ENCODE measurements at places on chromosomes 3 and 15.
A peak's percentile ranks its signal among the peaks of the same experiment; 100 is the strongest.

DNA sequence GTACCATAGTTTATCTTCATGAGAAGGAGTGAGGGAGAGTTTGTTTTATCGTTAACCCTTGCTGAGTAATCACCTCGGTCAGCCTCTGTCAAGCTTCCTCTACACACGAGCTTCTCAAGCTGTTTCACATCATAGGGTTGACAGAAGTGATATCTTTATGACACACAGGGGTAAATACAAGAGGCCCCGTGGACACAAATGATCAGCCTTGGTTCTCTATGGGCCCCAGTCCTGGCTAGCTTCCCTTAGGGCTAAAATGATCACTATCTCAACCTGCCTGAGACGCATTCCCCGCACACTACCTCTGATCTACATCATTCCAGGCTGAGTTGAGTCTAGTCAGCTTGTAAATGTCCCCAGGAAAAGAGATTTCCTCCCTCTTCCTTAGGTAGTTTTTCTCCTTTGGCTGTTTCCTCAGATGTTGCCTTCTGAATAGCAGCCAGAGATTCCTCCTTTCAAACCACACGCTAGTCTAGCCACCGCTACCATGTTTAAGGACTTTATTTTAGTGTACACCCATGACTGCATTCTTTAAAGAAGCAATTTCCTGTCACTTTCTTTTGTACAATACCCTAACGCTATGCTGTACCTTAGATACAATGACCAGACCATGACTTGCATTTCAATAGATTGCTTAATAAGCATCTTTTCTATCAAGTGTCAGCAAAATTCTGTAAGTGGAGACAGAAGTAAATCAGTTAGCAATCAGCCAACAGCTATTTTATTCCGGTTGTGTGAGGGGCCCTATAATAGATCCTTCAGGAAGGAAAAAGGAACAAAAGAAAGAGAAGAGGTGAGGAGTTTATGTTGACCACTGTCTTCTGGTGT, 35.1 kb upstream of the PPARG start:
- no peak for DNase-seq

DNA sequence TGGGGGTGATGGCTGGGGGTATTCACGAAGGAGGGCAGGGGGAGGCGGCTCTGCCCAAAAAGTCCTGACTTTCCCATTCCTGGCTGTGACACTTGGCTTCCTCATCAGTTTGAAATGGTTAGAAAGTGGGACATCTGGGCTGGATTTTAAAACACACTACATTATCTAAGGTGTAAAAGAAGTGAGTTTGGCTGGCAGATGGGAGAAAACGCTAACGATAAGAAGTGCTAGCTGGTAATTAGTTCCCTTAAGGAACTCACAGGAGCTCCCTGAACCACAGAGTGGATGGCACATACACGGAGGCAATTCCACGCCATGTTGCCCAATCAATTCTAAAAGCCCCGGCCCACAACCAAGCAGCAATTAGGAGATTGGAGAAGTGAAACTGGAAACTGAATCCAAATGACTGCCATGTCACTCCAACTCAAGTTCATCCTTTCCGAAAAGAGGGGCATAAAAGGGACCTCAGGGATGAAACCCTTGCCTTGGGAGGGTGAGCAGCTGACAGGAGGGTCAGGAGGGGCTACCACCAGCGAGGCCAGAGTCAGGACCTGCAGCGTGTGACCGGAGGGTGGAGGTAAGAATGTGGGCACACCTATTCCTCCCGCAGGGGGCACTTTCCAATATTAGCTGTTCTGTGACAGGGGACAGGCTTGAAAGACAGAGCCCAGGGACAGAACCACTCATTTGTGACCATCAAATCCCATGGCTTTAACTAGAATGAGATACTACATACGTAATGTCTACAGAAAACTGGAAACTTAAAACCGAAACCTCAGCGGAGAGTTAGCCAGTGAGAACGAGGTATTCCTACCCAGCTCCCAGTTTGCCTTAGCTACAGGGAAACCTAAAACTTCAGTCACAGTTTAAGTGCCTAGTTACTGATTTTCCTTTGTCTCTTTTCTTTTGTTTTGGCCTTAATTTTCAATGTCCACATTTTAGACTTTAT, 95.3 kb upstream of the OXTR start:
- DNase-seq: no peak

GRCh38 chr3:180911876-180912303, 580 bp upstream of the FXR1 start:
- no peak for DNase-seq

DNA sequence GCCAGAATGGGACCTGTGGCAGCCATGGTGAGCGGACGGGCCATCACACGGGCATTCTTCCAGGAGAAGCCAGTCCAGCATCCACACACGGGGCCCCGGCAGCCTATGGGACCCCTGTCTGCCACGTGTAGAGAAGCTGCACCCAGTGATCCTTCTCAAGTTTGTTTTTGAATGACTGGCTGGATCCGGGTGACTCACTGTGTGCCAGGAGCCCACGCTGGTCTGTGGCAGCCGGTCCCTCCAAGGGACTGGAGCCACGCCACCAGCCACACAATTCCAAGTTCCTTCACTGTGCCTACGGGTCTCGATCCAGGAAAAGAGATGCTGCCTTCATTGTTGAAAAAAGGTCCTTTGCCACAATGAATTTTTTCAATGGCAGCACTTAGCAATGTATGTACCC, 58.1 kb downstream of the ATP10A start:
- DNase-seq: no peak

GRCh38 chr15:74482661-74483060, 21.7 kb upstream of the UBL7 start:
- DNase-seq: no peak

- no peak for DNase-seq
These were observed 12.8 kb downstream of the LACTB start for GRCh38 chr15:63134245-63134985.

DNA sequence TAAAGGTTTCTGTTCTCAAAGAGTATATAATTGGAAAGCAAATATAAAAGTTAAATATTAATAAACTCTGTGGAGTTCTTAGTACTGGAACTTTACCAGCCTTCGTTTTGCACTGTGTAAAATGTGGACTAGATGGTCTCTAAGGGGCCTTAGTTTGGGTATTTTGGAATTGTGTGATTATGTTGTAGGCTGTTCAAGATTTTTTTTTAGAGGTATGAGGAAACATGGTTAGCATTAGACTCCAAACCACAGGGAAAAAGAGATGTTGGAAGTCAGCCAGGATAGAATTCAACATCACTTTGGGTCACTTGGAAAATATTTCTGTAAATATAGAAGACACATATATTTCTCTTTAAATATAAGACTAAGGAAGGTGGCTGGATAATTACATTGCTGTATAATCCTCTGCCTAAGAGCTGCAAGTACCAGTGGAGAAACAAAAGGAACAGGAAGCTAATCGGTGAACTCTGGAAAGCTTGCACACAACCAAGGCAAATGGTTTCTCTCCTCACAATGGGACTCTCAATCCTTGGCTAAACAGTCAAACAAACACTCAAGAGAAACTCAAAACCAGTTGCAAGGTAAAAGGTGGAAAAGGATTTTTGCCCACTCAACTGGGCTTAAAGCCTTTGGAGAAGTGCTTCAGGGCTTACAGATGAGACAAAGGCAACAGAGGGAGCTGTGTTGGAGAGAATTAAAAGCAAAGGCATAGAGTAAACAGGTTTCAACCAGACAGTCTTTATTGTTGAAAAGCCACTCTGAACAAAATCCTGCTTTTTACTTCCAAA, 141.7 kb downstream of the NR1D2 start:
- peak; percentile 10 for DNase-seq

Measured in midbrain (tissue), 1 donor.